ENCODE measurements at places on chromosomes 7 and 10. TPM values are rescaled to one million over a fixed set of nuclear protein-coding genes. Genes with fewer than 3 reads are reported as not detected.

The NPC1L1 gene
- total RNA-seq = not detected

The TMEM139 gene
- 2.5 TPM for total RNA-seq

The IFIT1B gene
- not detected for total RNA-seq

The CYP2C9 gene
- not detected for total RNA-seq

The TMEM229A gene
- total RNA-seq = not detected

The PWWP2B gene
- total RNA-seq = 0.57 TPM

GRCh38 chr10:47402641-47403301, 18.7 kb upstream of the ZNF488 start:
- DNase-seq = peak; percentile 65

GRCh38 chr10:93867525-93867924, 26.3 kb upstream of the SLC35G1 start:
- DNase-seq = no peak

DNA sequence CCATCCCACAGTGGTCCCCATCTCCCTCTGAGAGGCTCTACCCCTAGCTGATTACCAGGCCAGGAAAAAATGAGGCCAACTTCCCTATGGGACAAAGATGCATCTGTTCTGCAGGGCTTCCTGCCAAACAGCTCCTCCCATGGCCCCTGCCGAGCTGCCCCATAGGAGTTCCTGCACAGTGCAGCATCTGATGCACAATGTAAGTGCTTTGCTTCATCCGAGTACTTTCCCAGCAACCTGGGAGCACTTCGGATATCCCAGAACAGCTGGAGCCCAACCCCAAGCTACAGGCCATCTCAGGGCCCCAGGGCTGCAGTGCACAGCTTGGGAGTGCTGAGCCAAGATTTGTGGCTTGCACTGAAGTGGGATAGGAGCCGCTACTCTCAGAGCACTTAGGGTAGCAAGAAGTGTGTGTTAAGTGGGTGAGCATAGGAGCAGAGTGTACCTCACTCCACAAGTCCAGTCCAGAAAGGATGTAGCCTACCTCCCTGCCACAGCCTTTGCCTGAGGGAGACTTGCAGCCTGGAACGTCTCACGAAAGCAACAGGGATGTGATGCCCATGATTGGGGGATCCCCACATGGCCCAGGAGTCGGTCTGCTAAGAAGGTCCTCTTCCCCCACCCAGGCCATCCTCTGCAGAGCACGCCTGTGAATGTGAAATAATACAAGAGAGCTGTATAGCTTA, 209.6 kb upstream of the VWC2 start:
- no peak for DNase-seq

GRCh38 chr10:32318476-32318896, 28.5 kb downstream of the EPC1 start:
- DNase-seq = no peak

GRCh38 chr7:15757041-15758000, 70.8 kb upstream of the MEOX2 start:
- no peak for DNase-seq

GRCh38 chr10:92042541-92042940, 119.0 kb downstream of the BTAF1 start:
- no peak for DNase-seq

DNA sequence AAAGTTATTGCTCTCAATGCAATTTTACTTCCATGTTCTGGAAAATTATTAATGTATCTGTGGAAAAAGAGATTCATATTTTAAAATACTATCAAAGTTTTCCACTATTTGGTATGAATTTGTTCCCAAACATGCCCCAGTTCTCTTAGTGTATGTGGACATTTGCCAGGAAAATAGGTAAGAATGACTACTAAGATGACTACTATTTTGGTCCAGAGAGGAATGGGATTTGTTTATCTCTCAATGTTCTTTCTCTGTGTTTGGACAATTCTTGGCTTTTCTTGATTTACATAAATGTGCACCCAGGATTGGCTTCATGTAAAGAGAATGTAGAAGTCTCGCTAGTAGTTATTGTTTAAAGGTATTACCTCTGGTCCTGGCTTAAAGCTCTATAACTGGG, 60.3 kb upstream of the POT1 start:
- no peak for DNase-seq

- DNase-seq = no peak
Observed at GRCh38 chr10:102450124-102450373, 1.3 kb downstream of the C10orf95 start.

DNA sequence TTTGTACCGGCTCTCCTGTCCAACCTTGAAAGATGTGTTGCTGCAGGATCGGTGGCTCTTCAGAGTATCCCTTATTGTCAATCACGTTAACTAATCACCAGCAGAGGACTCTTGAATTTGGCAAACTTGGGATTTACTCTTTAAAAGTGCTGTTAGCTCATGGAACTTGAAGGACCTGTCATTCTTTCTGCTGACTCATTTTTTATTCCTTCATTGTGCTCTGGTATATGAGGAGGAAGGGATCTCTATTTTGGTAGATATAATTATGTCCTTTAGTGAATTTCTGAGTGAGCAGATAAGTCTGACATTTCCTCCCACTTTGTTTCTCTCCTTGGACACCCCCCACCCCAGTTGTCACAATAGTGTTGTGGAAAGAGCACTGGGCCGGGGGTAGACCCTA, 175.1 kb upstream of the HDAC9 start:
- no peak for DNase-seq

- DNase-seq = peak; percentile 12
Observed at GRCh38 chr10:96244354-96244753, 27.0 kb downstream of the BLNK start.

- DNase-seq = peak; percentile 51
Observed at GRCh38 chr7:28957064-28957750, 923 bp downstream of the TRIL start.
